ENCODE measurements at places on chromosomes 6 and 20.

GRCh38 chr6:148144917-148145521 lies 197.6 kb upstream of the SASH1 start:
- peak; percentile 13 for DNase-seq

GRCh38 chr20:62787321-62787720 lies 9.0 kb upstream of the MRGBP start:
- no peak for DNase-seq

GRCh38 chr6:48389146-48390043 lies 278.4 kb upstream of the PTCHD4 start:
- no peak for DNase-seq

- DNase-seq: no peak
Measured at GRCh38 chr6:129501740-129502660, 208.0 kb downstream of the ARHGAP18 start.

- DNase-seq: no peak
Measured at GRCh38 chr20:23179766-23180403, 93.8 kb upstream of the CD93 start.

GRCh38 chr20:7820897-7821296 lies 119.4 kb downstream of the HAO1 start:
- no peak for DNase-seq

GRCh38 chr6:17630511-17631073 lies 30.5 kb downstream of the FAM8A1 start:
- DNase-seq: no peak

GRCh38 chr6:53630533-53631226 lies 34.9 kb downstream of the KLHL31 start:
- DNase-seq: no peak
